ENCODE measurements at places on chromosomes 7 and 10.

- DNase-seq: no peak
Observed at GRCh38 chr10:60643874-60644273, 134.4 kb upstream of the CDK1 start.

- DNase-seq: no peak
Observed at GRCh38 chr7:24703296-24703695, 54.0 kb downstream of the GSDME start.

- DNase-seq: no peak
Observed at GRCh38 chr7:38327637-38328036, 54.2 kb upstream of the TARP start.

DNA sequence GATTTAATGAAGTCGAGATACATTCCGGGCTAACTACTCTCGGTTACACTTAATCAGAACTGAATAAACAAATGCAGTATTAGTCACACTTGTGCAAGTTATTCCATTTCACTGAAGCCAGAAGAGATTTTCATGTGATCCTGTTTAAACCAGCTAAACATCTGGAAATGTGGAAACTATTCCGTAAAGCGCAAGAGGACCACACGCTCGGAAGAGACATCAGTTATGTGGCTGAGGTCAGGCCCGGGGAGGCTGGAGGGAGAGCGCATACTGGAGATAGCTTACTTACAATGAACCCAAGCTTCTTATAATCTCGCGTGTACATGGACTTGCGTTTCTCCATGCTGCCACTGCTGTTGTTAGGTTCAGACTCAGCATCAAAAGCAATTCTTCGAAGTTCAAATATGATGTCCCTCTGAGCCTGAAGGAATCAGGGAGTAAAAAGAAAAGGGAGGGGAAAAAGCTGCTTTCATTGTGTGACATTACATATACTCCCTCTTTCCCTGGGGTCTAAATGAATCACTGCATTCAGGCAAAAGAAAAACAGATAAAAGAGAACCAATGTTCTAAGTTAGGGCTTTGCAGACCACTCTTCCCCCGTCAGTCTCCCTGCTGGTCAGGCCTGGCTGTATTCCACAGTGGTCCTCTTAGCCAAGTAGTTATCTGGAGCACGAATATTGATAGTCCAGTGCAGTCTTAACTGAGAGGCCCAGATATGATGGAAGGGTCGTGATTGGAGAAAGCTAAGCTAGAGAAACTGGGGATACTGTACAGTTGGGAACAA, 237.4 kb downstream of the ELMO1 start:
- no peak for DNase-seq
